ENCODE measurements at places on chromosomes 3 and 15.

DNA sequence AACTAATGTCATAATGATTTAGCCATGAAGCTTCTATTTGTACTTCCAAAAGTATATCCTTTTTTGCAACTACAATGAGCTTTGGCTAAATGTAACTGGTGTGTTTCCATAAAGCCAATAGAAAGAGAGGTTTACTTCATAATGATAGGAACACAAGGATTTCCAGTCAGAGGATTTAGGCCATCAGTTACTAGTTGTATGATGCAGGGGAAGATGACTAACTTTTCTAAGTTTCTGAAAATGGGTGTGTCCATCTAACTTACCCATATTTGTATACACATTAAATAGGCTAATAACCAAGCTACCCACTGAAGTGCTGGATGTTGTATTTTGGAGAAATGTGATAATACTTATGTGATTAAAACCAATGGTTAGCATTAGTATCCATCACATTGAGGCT is 55.7 kb downstream of the SLC4A7 start:
- DNase-seq = no peak

GRCh38 chr15:60648928-60649679 is 170.2 kb upstream of the ICE2 start:
- no peak for DNase-seq

DNA sequence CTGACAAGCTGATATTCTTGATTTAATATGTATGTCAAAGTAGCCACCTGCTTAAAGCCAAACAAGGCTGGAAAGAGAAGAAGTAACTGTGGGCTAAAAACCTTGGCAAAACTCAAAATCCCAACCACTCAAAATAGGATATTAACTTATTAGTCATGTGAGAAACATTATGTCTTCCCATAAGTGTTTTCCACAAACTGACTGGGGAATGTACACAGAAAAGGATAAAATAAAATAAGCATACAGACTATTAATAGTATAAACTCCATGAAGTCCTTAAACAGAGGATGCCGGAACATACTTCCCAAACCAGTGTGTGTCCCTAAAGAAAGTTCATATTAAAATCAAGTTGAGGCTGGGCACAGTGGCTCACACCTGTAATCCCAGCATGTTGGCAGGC is 263.7 kb upstream of the THBS1 start:
- no peak for DNase-seq

- DNase-seq = no peak
These were observed 55.5 kb downstream of the PLS1 start for GRCh38 chr3:142651711-142652110.

GRCh38 chr3:141272906-141273662 is 41.5 kb downstream of the PXYLP1 start:
- DNase-seq = no peak

- DNase-seq = no peak
These were observed 251.0 kb upstream of the RARB start for GRCh38 chr3:25177041-25177440.

DNA sequence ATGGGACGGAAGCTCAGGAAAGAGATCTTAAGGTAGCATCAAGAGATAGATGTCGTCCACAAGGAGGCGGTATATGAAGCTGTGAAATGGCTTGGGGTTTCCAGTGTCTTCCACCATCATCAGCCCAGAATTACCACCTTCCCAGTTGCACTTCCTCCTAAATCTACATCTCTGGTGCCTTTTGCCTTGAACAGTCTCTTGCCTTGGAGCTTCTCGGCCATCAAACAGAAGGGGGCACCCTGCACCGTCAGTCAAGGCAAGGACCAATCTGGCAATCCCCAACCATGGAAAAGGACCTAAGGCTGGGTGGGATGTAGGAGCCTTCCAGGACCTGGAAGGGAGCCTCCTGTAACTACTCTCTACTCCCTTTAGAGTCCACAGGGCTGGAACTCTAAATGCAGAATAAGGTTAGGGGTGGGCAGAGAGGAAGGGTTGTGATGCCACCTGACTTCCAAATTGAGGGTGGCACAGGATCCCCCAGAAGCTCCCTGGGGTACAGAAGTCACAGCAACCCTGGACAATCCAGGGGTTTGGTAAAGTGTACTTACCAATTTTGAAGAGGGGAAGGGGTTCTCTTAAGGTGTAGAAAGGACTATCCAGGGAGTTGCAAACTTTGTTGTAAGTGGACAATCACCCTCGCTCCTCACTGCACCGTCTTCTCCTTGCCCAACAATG is 1.0 kb upstream of the RYR3 start:
- no peak for DNase-seq

GRCh38 chr15:28936481-28936881 is 50.7 kb downstream of the APBA2 start:
- no peak for DNase-seq

- DNase-seq = no peak
These were observed 60.6 kb downstream of the ST6GAL1 start for GRCh38 chr3:186990878-186991308.

GRCh38 chr3:65924762-65925161 is 114.0 kb downstream of the MAGI1 start:
- DNase-seq = no peak

DNA sequence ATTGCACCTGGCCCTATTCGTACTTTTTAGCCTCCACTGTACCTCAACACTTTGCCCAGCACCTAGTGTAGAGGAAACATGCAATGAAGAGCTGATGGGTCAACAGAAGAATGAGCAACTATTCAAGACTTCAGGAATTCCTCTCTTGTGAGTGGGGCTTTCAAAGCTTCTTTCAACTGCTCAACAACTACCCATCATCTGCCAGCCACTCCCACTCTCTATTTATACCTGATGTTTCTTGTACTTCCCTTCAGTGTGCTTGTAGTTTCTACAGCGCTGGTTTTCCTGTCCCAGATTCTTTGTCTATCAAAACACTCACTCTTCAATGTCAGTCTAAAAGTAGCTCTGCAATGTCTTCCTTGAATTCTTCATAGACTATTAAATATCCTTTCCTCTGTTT is 168.3 kb upstream of the LPP start:
- DNase-seq = no peak

GRCh38 chr3:193830791-193831191 is 237.8 kb downstream of the OPA1 start:
- no peak for DNase-seq

DNA sequence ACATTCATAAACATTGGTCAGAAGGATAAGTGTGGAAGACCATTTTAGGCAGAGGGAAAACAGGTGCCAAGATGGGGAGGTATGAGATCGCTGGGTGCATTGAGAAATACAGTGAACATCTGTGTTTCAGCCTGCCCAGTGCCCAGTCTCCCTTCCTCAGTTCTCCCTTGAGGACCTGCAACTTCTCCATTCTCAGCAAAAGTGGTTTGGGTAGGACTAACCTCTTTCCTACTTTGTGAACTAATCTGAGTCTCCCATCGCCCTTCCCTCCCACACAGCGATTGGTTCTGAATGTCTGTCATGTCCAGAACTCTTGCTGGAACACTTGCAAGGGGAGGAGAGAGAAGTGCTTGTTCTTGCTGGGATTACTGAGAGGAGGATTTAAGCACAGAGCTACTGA is 10.9 kb upstream of the CCNL1 start:
- DNase-seq = no peak

GRCh38 chr3:14262212-14262611 is 83.6 kb downstream of the LSM3 start:
- no peak for DNase-seq

- no peak for DNase-seq
These were observed 25.7 kb downstream of the FSIP1 start for GRCh38 chr15:39756806-39757522.

DNA sequence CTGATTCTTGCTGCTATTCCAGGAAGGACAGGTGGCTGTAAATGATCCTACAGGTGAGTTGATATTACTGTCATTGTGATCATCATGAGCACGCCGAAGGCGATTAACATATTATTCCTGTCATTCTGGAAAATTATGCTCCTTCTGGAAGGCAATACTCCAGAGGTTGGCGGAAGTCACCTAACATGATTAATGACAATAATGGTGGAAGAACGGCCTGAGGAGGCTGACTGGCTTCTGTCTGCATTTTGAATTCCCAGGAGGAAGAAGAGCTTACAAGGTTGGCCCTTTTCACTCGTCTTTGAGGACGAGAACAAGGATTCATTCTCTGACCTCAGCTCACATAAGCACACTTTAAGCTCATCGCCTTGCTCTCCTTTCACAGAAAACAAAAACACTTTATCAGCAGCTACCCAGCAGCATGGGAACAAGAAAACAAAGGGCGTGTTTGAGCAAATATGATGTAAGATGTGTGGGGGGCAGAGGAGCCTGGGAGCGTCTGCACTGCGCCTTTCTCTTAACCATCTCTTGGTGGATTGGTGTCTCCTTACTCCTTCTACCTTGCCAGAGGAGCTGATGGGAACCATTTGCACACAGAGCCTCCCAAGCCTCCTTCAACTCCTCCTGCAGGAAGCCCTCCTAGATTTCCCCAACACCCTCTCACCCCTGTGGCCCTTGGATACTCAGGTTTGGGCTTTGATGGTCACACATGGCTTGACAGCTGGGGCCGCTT is 23.0 kb downstream of the ACSBG1 start:
- DNase-seq = no peak

DNA sequence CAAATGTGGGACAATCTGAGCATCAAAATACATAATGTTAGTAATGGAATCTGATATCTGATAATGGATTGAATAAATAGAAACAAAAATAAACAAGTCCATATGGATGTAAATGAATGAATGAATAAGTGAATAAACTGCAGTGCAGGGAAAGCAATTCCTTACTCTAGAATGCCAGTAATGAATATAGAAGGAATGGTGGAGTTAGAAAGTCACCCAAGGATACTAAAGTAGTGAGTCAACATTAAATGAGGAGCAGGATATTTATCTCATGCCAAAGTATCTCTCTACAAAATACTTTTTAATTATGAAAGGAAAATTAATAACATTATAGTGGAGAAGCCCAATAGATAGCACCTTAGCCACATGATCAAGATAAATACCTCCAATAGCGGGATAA is 300.3 kb downstream of the FEZF2 start:
- DNase-seq = no peak

DNA sequence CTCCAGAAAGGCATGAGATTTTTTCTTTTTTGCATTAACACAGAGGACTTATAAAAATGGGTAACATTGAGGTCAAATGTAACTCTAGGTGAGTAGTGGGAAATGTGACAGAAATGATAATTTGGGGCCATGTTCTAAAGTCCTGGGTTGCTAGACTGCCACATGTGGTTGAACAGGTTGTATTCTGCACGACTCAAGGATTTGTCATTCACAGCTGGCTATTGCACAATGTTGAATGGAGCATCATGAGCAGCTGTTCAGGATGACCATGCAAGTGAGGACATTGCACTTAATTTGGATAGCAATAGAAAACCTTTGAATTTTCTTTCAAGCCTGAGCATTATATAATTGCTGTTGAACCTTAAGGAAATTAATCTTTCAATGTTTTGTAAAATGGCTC is 396.6 kb downstream of the NAALADL2 start:
- DNase-seq = no peak

GRCh38 chr15:96346409-96346970 is 16.0 kb downstream of the NR2F2 start:
- no peak for DNase-seq

- no peak for DNase-seq
These were observed 70.6 kb downstream of the KAT2B start for GRCh38 chr3:20110826-20111225.

GRCh38 chr15:101542306-101543025 is 53.0 kb upstream of the PCSK6 start:
- DNase-seq = no peak

DNA sequence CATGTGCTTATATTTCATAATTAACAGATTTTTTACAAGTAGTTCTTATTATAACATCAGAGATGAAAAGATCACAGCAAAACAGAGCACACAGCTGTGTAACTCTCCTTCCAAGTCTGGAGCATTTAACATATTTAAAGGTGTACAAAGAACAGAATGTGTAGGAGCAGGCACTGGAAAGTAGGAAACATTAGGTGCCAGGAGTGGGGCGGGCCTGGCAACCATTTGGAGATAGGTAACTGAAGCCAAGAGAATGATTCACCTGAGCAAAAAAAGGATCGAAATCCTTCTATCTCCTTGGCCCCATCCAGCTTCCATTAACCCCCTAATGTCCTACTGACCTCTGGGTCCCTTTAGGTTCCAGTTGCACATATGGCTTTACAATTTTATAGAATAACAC is 2.3 kb upstream of the MYH15 start:
- no peak for DNase-seq

GRCh38 chr3:122080207-122080587 is 25.0 kb downstream of the CD86 start:
- no peak for DNase-seq

DNA sequence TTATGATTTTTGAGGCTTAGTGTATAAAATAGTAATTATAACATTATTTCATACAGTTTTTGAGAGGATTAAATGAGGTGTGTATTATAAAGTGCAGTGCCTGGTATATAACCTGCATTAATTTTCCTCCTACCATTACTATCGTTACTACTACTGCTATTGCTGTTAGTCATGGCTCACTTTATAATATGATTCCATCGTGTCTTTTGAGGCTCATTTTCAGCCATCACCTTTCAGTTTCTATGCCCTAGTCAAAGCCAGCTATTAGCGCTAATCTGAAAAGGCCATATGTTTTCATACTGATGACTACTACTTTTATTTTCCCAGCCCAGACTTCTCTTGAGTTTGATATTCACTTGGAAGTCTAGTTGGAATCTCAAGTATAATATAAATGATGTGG is 5.5 kb downstream of the MEF2A start:
- DNase-seq = no peak

DNA sequence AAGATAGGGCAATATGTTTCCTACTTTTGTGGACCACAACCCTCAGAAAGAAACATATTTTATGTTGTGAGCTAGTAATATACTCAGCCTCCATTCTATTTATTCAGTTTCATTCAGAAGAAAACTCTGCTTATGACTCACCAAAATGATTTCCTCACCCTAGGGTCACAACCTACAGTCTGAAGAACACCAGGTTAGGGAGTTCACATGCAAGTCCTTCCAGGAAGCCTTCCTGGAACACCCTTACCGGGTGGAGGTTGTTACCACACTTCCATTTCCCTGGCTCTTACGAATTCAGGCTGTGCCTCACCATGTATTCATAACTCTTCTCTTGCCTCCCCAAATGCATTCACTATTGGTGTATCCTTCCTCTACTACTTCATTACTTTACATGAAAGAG is 228.0 kb upstream of the ADAMTS9 start:
- DNase-seq = no peak

DNA sequence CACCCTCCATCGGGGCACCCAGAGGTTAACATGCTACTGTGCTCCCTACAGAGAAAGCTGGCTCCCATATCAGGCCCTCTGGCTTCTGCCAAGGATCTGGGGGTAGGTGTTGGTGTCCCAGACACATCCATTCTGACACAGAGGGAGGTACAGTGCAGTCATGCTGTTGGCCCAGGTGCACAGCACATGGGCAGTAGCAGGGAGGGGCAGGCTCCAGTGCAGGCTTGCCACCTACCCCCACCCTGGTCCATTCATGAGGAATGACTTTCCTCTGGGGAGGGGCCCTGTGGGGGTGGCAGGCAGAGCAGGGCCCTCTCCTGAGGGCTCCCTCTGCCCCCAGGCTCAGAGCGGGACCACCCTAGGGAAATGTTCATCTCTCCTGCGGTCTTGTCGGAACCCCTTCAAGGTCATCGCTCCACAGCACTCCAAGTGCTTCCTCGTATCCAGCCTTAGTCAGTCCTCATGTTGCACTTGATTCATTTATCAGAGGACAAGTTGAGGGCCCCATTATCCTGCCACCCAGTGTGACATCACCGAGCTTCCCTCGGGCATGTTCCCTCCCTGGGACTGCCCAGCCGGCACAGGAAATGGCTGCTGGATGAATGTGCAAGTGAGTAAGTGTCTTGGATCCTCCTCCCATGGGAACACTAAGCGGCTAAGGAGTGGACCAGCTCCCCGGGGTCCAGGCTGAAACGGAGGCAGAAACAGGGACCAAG is 10.0 kb downstream of the DUSP7 start:
- DNase-seq = no peak

- no peak for DNase-seq
These were observed 186.0 kb upstream of the KBTBD8 start for GRCh38 chr3:66812136-66812535.
